Left ventricle myocardium superior (tissue), 1 donor: ENCODE measurements at places on chromosomes 3 and 15. TPM values are rescaled to one million over a fixed set of nuclear protein-coding genes. Genes with fewer than 3 reads are reported as not detected.

TP63 gene
- 0.20 TPM for total RNA-seq

TF gene
- total RNA-seq, result 3.3 TPM

ECE2 gene
- not detected for total RNA-seq

FXR1 gene
- 328 TPM for total RNA-seq

SEMA6D gene
- total RNA-seq, result 19.7 TPM

GATM gene
- 56.4 TPM for total RNA-seq
